ENCODE measurements at places on chromosomes 12 and 14.

DNA sequence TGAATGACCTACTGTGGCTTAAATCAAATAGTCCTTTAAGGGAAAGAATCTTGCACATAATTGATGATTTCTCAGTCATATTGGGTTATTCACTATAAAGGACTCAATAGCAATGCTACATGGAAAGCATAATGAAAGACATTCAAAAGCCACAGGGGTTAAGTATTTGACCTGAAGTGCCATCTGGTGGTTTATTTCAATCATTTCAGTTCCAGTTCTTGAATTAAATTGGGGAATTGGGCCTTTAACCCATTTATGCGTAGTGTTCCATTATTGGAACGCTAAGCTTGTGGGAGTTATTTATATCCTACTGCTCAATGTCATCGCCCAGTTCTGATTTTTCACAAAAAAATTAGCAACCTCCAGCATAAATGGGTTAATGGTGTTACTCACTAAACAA is 41.3 kb upstream of the C12orf71 start:
- DNase-seq, result no peak

GRCh38 chr14:93047157-93047556 is 68.6 kb downstream of the ITPK1 start:
- DNase-seq, result no peak

DNA sequence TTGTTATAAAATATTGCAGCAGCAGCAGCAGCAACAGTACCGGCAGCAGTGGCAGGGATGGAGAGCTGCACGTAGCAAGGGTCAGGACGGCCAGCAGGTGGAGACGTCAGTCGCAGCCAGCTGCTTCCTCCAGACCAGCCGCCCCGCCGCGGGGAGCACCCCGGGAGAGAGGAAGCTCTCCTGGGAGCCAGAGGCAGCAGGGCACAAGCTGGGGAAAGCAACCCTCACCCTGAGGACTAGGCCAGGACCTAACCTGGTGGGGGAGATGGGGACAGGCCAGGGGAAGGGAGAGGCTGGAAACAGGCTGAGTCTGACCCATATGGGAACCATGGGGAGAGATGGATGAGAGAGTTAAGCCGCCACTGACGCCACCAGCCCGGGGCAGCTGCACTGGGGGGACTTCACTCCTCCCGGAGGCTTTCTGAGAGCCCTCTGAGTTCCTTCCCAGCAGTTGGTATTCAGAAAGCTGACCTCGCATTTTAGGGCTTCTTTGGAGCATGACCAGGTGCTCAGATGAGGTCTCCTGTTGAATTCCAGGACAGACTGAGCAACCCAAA is 56.3 kb downstream of the SPTB start:
- DNase-seq, result peak; percentile 15

- DNase-seq, result no peak
Measured at GRCh38 chr12:753611-754472, 1.5 kb downstream of the WNK1 start.

- DNase-seq, result no peak
Measured at GRCh38 chr14:42185718-42186117, 579.0 kb downstream of the LRFN5 start.

DNA sequence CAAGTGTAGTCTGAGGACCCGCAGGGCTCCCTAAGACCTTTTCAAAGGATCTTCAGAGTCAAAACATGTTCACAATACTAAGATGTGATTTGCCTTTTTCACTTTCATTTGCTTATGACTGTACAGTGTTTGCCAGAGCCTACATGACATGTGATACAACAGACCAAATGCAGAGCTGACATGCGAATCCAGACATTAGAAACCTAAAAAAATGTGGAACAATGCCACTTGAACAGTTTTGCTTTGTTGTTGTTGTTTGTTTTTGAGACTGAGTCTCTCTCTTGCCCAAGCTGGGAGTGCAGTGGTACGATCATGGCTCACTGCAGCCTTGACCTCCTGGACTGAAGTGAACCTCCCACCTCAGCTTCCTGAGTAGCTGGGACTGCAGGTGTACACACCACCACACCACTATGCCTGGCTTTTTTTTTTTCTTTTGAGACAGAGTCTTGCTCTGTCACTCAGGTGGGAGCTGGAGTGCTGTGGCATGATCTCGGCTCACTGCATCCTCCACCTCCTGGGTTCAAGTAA is 5.3 kb upstream of the RAB35 start:
- DNase-seq, result no peak

DNA sequence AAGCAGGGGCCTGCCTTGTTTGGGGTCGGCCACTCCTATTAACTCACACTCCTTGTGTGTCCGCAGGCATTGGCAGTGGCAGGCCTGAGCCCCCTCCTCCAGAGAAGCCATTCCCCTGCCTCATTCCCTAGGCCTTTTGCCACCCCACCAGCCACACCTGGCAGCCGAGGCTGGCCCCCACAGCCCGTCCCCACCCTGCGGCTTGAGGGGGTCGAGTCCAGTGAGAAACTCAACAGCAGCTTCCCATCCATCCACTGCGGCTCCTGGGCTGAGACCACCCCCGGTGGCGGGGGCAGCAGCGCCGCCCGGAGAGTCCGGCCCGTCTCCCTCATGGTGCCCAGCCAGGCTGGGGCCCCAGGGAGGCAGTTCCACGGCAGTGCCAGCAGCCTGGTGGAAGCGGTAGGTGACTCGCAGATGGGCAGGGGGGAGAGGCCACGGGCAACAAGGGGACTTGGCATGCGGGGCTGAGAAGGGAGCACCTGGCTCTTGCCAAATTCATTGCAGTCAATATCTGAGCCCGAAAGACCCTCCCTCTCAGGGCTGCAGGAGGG is 106.3 kb upstream of the FKBP4 start:
- no peak for DNase-seq

GRCh38 chr12:130880411-130880885 is 8.6 kb downstream of the RAN start:
- no peak for DNase-seq

DNA sequence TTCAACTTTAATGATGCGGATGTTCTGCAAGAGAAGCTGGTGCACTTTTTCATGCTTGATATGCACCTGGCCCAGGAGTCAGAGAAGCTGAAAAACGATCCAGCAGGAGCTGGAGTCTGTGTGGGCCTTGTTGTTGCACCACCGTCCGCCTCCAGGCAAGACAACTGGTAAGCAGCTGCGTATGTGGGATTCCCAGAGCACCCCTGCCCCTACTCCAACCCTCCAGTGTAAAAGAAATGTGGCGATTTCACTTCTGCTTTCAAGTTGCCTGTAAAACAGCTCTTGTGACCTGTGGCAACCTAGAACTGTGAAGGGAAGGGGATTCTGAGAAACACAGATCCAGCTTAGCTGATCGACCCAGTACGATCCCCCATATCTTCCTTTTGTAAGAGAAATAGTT is 154.1 kb upstream of the PELI2 start:
- no peak for DNase-seq

GRCh38 chr12:8948701-8949341 is 624 bp downstream of the M6PR start:
- no peak for DNase-seq

DNA sequence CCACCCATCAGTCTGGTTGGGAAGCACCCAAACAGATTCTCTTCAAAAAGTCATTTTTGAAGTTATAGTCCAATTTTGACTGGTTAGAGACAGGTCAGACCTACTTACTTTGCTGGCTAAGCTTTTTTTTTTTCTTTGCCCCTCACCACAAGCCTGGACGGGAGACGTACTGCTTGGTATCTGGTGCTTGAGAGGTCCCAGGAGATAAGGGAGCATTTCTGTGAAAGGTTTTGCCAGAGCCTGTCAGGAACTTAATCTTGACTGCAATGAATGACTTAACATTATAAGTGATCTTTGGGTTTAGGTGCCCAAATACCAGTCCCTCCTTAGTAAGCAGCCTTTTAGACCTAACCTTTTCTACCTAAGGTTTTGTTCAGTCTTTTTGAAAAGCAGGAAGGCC is 6.3 kb downstream of the MTHFD1 start:
- no peak for DNase-seq

DNA sequence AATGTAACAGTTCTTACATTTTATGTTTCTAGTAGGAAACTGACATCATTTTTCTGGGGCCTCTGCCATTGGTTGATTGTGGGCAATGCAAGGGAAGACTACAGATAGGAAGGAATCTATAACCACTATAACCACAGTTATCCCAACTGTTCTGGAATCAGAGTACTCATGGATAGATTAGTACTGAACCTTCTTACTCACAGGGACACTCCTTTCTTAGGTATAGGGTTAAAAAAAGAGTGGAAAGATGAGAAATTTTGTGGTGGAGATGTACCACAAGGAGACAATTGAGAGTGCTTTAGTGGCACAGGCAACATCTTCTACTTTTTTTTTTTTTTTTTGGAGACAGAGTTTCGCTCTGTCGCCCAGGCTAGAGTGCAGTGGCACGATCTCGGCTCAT is 21.0 kb downstream of the TMEM116 start:
- DNase-seq, result no peak

- DNase-seq, result no peak
Measured at GRCh38 chr12:53204351-53204750, 2.7 kb downstream of the ITGB7 start.

All from stimulated activated CD4-positive, alpha-beta T cell treated with anti-CD3 and anti-CD28 coated beads, Interleukin-1b, Interleukin-23, amount 100 ng/mL, for 1 hour (primary cell).